ENCODE measurements at places on chromosomes 5 and 9.

DNA sequence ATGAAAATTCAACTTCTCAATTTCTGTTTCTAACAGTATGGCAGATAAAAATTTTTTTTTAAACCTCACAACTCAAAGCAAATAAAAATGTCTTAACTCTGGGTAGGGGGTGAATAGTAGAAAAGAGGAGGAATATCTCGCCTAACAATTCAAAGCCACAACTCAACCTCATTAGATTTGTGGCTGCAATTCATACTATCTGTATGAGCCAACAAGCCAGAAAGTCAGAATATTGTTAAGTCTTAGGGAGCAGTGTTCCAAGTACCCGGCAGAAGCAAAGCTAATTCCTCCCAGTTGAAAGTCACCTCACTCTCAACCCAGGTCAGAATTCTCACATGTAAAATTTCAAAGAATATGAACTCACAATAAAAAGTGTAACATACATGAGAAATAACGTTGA lies 15.0 kb downstream of the PJA2 start:
- DNase-seq: no peak

GRCh38 chr5:516338-516925 lies 7.8 kb downstream of the SLC9A3 start:
- DNase-seq: no peak

- no peak for DNase-seq
Observed at GRCh38 chr9:92615790-92616189, 54.1 kb downstream of the IPPK start.

- no peak for DNase-seq
Observed at GRCh38 chr5:174064171-174064570, 18.7 kb downstream of the NSG2 start.

- DNase-seq: no peak
Observed at GRCh38 chr9:34097865-34098264, 28.6 kb downstream of the DCAF12 start.

DNA sequence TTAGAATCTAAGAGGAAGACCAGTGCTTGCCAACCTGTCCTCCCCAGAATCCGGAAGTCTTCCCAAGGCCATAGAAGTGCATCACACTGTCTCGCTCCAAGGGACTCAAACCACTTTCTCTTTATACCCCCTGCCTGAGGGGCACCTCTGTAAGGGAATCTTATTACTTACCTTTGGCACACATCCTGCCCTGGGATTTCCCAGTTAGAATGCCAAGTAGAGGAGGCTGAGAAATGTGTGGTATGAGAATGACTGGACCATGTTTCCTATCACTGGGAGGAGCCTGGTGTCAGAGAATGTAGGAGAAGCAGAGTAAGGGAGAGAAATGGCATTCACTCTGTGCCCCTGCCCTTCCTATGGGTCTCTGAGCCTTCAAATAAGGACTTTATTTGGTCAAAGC lies 85.8 kb downstream of the AOPEP start:
- no peak for DNase-seq

DNA sequence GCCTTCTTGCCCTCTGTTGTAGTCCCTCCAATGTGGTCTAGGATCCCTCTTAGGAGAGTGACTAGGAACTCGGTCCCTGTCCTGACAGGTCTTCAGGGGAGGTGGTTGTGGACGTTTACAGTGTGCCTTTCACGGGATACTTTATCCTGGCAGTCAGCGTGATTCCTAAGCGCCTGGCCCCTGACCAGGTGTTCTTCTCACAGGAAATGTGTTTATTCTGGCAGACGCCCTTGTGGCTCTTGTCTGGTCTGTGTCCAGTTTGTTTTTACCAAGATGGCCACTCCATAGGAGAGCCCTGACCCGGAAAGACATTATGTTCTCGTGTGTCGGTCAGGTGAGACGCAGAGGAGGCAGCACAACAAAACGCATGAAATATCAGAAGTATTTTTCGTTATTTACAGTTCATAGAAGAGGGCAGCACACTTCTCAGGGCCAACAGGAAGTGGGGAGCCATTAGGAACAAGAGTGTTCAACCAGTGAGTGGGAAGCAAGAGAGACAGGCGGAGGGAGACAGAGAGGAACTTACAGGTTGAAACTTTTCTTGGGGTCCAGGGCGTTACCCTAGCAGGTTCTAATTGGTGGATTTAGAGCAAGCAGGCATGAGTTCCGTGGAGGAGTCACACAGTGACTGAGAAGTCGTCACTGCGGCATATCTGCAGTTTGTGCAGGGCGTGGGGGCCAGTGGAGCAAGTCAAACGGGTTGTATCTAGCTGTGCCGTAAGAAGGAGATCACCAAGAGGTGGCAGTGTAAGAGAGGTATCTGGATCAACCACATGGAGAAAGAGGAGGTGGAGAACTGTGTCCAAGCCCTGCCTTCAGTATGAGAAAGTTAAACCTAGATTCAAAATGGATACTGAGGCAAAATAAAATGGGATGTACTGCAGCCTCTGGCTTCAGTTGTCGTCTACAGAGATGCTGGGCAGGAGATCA lies 412.9 kb downstream of the ZSWIM6 start:
- no peak for DNase-seq

DNA sequence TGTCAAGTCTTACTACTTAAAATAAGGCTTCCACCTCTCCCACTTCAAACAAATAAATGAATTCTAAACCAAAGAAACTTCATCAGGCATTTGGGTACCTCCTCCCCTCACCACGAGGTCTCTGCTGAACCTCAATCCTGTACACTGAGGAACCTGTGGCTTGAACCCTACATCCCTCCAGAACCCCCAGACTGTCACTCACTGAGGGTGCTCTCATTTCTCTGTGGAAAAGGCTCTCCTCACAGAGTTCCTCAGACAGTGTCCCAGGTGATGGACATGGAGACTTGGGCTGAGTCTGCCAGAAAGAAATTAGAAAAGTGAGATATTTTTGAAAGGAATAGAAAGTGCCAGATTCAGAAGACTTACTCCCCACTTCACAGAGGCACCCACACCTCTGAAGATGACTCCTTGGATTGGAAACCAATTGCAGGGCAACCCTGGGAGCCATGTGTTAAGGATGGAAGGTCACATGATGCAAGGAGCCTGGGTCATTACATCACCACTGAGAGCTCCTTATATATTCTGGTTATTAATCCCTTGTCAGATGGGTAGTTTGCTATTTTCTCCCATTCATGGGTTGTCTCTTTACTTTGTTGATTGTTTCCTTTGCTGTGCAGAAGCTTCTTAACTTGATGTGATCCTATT lies 19.8 kb downstream of the MLANA start:
- no peak for DNase-seq

- no peak for DNase-seq
Observed at GRCh38 chr5:15926586-15926985, 253.0 kb downstream of the MARCHF11 start.

DNA sequence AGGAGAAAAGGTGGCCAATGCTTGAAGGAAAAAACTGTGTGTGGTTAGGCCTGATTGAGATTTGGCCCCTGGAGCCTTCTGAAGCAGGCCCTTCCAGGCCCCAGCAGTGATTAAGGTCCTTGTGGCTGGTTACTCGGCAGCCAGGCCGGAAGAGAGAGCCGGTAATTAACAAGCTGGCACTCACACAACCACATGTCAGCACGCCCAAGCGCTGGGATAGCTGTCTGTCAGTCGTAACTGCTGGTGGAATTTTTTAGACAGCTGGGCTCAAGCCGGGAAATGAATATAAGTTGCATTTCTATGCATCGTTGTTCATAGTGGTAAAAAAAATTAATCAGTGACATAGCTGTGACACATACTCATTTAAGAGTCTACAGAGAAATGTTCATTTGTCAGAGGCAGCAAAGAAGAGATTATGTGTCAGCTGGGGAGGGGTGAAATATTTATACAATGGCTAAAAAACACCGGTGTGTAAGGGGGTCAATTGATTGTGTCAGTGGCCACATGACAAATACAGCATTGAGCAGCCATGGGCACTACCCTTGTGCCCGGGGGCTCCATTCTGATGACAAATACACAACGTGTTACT lies 13.7 kb upstream of the ARAP3 start:
- no peak for DNase-seq

DNA sequence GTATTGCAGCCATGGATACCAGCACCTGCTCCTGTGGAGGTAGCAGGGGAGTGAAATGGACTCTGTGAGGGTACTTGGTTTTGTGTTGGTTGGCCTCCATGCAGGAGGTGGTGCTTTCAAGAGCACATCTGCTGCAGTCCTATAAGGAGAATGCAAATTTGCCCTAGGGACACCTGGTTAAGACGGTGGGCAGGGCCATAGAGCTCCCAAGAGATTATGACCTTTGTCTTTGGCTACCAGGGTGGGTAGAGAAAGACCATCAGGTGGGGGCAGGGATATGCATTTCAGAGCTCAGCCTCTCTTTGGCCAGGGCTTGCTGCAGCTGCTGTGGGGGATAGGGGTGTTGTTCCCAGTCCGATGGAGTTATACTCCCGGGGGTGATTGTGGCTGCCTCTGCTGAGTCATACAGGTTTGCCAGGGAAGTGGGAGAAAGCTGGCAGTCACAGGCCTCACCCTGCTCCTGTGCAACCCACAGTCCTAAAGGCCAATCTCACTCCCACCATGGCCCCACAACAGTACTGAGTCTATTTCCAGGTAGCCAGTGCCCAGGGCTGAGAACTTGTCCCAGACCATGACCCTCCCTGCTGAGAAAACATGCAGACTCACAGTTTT lies 14.0 kb upstream of the PDLIM4 start:
- DNase-seq: no peak

DNA sequence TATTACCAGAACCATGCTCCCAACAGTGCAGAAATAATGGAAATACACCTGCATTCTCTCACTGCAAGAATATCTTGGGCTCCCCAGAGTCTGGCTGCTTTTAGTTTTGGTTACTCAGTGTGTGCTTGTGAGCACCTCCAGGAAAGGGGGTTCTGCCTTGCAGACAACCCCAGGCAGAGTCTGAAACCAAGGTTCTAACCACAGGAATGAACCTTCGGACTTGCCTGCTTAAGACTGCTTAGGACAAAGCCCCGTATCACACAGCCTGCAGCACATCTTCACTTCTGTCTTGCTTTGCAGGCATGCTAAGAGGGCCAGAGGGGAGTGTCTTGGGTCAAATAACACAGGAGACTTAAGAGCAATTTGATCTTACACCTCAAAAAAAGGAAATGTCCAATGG lies 94.8 kb upstream of the SPATA31C2 start:
- DNase-seq: no peak

DNA sequence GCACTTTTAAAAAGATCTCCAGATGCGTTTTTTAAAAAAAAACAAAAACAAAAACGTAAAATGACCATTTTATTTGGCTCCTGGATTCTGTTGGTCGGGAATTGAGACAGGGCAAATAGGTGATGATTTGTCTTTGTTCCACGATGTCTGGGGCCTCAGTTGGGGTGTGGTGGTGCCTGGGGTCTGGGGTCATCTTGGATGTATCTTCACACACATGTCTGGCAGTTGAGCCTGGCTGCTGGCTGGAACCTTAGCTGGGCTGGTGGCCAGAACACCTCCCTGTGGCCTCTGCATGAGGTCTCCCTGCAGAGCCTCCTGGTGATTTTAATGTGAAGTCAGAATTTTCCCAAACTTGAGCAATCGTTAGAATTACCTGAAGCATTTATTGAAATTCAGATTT lies 42.5 kb upstream of the BASP1 start:
- no peak for DNase-seq

GRCh38 chr9:124489222-124489621 lies 18.0 kb downstream of the NR5A1 start:
- no peak for DNase-seq

DNA sequence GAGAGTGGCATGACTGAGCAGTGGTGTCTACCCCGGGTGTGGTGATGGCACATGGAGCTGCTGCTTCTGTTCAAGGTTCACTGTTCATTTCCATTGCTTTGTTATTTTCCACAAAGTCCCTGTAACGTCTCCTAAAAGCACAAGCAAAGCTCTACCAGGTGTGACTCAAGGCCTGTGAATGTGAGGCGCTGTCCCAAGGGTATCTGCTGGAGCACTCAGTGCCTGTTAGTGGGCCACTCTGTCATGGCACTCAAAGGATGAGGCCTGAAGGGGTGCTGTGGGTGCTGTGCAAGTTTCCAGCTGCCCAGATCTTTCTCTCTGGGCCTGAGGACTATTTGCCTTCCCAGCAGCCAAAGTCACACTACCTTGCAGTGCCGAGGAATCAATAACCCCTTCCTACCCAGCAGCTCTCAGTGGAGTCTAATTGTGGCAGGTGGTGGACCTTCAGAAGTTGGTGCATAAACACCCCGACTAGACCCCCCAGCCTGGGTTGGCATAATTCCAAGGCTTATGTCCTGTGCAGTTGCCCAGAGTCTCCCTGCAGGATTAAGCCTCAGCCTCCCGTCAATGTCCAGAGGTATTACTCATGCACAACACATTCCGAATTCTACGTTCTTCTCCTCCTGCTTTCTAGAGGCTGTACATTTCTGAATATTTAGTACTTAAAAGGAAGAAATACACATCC lies 17.4 kb upstream of the PTCH1 start:
- no peak for DNase-seq

DNA sequence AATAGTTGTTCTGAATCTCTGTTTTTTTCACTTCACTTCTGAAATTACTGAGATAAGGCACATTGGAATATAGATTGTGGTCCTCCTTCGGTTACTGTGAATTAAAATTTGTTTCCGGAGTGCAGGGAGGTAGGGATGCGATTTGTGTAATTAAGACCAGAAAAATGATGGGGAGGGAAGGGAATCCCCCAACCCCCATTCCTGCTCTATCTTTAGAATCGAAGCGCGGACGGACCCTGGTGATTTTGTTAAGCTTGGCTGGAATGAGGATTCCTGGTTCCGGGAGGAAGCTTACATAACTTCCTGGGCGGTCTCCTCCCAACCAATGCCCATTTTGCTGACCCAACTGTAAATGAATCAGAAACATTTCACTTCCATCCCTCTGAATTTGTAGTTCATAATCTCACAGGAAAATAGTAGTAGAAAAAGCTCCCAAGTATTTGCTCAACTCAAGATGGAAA lies 220.1 kb upstream of the MSX2 start:
- DNase-seq: no peak

- no peak for DNase-seq
Observed at GRCh38 chr5:144169904-144170275, 569 bp downstream of the YIPF5 start.

- no peak for DNase-seq
Observed at GRCh38 chr9:133714606-133715294, 23.4 kb downstream of the SARDH start.

DNA sequence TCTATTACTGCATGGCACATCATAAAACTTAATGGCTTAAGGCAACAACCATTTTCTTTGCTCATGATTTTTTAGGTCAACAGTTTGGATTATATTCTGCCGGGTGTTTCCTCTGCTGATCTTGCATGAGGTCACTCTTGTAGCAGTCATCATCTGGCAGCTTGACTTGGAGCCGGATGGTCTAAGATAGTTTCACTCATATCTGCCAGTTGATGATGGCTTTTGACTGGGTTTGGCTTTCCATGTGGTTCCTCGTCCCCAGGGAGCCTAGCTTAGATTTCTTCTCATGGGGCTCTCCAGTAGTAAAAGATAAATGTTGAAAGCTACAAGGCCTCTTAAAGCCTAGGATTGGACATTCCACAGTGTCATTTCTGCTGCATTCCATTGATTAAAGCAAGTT lies 27.4 kb downstream of the LNPEP start:
- no peak for DNase-seq

DNA sequence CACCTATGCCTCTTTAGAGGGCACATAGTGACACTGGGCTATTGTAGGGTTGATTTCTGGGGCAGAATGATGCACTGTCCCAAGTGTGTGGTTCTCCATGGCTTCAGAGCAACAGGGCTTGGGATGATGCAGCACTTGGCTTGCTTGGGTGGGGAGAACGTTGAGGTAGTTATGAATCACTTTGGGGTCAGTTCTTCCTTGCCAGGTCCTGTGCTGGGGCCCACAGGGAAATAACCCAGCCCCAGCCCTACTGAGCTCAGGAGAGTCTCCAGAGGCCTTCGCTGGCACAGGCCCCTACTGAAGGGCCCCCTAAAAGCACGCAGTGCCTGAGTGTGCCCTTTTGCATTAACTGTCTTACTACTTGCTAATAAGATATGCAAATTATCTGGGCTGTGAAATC lies 24.2 kb downstream of the JADE2 start:
- no peak for DNase-seq

Measured in stimulated activated CD4-positive, alpha-beta T cell treated with anti-CD3 and anti-CD28 coated beads, TNF-alpha, amount 100 ng/mL, for 1 hour (primary cell).